Stimulated activated naive CD4-positive, alpha-beta T cell (primary cell): ENCODE measurements at places on chromosomes 2 and 18.

- no peak for DNase-seq
Measured at GRCh38 chr18:4797002-4797685, 342.0 kb upstream of the DLGAP1 start.

DNA sequence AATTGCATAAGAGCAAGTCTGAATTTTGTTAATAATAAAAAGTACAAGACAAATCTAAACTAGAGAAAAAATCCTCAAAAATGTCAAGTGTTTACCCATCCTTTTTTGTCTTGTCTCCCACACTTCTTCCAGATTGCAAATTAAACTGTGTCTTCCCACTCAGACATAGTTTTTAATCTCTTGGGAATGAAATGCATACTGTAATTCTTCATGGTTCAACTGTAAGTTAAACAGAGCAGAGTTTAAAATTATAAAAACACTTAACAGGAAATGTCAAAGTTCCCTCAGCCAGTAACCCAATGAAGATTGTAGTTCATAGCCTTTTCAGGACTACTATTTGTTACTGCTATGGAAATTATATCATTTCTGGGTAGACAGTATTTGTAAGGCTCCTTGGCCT, 171.8 kb downstream of the UBE2E3 start:
- no peak for DNase-seq

GRCh38 chr2:162123806-162124758, 28.0 kb downstream of the GCG start:
- DNase-seq = no peak

DNA sequence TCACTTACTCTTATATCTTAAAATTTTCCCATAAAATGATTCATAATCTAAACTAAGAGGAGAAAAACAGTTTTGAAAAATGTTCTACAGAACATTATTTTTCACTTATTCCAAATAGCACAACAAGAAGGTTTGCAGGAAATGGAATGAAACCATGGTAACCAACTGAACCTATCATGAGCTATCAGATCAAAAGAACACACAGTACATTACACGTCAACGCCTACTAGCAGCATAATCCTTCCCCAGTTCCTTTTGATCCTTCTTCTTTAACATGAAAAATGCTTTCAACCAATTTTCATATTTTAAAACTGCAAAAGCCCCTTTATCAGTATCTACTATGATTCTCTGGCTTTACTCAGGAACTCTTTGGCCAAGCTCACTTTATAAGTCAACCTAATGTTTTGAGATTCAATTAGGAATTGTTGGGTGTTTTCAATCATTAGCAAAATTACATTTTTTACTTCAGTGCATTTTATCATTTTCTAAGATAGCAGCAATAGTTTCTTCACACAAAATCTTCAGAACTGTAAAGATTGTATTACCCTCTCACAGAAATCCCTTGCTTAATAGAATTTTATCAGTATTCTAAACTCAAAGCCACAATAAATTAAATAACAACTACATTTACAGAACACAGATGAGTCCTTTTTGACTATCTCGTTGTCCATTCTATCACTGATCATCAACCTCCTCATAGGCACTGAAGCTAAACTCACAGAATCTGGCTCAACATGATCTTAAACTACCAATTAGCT, 102.5 kb downstream of the CHN1 start:
- DNase-seq = peak; percentile 74

GRCh38 chr2:29477186-29477585, 362.0 kb downstream of the CLIP4 start:
- DNase-seq = no peak

DNA sequence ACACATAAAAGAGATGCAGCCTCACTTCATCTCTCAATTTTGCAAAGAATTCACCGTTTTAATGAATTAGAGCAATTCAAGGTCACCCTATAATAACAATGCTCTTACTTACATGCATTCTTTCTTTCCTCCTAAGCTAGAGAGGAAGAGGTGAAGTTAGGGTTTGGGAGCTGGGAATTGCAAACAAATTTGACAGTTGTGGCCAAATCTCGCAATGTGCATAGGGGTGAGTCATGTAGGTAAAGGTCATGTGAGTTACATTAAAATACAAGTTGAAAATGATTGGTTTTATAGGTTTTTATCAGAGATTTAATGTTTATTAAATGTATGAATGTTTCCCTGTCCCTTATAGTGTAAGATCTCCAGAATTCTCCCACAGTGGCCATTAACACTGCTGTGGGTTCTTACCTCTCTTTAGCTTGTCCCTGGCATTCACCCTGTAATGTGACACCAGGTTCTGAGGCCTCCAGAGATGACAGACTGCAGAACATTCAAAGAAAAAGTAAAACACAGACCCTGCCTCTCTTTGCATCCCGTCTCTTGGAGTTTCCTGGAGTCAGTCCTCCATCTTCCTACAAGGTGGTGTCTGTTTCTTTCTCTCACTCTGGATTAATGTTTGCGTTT, 53.7 kb upstream of the LGALSL start:
- DNase-seq = no peak

GRCh38 chr2:137000811-137001210, 235.5 kb downstream of the THSD7B start:
- DNase-seq = no peak

DNA sequence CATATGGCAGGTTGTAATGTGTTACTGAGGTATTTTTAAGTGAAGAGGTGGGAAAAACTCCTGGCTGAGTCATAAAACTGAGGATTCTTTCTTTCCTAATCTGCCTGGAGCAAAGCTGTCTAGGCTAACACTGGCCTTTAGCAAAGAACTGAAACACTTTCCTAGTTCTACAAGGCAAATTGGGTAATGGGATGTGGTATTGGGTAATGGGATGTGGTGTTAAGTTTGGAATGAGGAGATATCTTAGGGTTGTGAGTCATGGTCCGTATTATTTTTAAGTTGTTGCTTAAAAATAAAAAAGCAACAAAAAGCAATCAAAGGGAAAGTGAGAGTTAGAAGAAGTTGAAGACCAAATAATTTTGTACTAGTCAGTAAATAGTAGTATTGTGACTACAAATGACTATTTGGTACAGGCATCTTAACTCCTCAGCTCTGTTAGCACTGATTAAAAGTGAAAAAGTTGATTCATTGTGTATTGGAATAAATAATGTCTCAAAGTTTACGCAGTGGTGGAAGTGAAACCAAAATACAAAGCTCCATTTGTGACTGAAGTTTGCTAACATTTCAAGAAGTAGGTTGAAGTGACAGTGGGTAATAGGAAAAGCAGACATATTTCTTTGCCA, 216.8 kb downstream of the CAMKMT start:
- DNase-seq = no peak

- no peak for DNase-seq
Measured at GRCh38 chr2:139805441-139805840, 1025.3 kb upstream of the NXPH2 start.

DNA sequence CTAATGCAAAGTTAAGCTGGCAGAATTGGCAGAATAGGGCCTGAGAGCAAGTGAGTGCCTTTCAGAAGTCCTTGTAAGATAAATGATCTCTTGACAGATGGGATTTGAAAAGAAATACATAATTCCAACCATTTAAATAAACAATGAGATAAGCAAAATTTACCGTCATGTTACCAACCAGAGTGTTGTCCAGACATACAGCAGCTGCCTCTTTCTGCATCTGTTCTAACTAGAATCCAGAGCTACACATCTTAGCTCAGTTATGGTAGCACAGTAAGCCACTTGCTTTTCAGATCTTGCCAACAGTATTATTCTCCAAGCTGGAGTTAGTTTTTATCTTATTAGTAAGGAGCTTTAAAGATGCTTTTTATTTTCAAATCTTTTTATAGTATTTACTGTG, 179.6 kb downstream of the BARD1 start:
- no peak for DNase-seq

DNA sequence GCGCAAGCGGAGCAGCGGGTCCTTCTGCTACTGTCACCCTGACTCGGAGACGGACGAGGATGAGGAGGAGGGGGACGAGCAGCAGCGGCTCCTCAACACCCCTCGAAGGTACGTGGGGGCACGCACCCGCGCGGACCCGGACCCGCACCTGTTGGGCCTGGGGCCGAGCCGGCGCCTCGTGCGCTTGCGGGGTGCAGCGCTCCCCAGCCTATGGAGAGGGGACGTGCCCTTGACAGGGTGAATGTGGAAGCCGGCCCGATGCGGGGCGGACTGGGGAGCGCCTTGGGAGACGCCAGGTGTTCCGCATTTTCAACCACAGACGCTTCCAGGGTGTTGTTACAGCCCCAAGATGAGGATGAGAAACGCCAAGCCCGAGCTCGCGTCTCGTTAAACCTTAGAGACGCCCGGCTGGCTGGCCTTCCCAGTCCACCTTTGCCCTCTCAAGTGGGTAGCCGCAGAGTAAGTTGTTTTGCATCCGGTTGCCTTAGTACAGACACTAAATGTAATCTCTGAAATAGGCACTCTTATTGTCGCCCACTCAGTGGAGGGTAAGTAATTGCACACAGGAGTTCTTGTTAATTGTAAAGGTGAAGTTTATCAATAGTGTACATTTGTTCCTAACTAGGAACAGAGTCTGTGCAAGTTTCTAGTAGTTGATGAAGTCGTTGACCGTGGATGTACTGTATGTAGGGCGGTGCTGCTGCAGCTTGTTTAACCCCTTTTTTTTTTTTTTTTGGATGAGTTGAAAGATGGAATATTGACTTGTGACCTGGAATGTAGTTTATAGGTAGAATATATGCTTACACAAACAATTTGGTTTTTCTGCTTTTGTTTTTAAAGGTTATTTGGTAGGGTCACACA, 815 bp downstream of the GMCL1 start:
- peak; percentile 35 for DNase-seq

- no peak for DNase-seq
Measured at GRCh38 chr2:72992734-72993102, 75.4 kb downstream of the EMX1 start.

DNA sequence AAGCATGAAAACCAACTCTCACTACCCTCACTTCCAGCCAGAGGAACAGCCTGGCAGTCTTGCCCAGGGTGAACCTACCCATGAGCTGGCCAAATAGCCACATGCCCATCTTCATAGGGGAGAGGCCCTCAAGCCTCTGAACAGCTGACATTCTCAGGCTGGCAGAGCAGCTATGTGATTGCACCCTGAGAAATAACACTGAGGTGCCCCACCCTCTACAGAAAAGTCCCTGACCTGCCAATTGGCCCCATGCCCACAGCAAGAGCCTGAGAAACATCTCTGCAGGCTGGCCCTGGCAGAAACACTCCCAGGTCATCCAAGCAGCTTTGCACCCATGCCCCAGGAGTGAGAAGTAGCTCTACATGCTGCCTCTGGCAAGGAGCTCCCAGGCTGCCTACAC, 127.4 kb upstream of the OTX1 start:
- DNase-seq = no peak

DNA sequence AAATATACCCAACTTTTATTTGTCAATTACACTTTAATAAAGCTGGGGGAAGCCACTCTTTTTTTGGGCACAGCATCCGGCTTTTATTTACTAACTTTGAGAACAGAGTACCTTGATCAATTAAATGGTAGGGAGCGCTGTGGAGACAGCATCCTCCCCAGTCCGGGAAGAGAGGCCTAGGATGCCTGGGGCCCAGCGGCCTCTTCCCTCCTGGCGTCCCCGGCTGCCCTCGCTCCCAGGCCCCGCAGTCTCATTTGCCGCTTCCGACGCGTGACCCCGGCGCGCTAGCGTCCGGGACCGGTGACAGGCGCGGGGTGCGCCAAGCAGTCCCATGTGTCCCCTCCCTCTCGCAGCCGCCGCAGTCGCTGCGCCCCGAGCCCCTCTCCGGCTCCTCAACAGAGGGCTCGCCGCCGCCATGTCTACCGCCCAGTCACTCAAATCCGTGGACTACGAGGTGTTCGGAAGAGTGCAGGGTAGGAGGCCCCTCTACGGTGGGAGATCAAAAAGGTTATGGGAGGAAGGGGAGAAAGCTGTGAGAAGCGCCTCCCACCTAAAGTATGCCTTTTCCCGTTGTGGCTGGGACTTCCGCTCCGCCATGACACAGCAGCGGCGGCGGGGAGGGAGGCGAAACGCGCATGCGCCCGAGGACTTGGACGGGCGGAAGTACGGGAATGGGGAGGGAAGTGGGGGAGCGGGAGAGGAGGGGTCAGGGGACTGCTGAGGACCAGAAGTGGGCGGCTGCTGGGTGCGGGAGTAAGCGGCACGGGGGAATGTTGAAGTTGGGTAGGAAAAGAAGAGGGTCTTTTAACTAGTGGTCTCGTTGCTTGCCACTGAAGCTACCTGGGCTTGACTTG, at the start of gene ACYP2:
Gene ACYP2, plus strand, starts transcription at position 332 of the 854 bp plus-strand sequence.
- peak; percentile 88 for DNase-seq

- DNase-seq = no peak
Measured at GRCh38 chr2:134324430-134324829, 70.6 kb downstream of the MGAT5 start.

DNA sequence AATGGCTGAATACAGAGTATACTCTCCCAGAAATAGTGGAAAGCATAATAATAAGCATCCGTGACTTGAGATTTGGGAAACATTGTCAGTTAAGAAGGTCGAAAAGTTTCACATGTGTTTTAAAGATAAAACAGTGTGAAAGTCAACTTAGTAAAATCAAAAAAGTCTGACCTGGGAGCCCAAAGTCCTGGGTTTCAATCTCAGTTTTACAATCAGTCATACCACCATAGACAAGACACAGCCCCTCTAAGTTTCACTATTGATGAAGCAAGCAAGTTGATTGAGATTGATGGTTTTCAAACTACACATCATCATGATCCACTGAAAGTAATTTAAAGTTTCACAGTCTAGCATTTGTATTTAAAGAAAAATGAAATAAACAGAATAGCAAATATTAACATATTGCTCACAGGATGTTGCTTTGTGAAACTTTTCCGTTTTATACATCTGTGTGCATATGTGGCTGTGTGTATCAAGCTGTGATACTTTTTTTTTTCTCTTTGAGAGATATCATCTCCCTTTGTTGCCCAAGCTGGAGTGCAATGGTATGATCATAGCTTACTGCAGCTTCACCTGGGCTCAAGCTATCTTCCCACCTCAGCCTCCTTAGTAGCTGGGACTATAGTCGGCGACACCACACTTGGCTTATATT, 71.1 kb downstream of the PIK3C3 start:
- DNase-seq = no peak

- no peak for DNase-seq
Measured at GRCh38 chr2:17104454-17104853, 413.8 kb downstream of the RAD51AP2 start.

- DNase-seq = no peak
Measured at GRCh38 chr2:84231478-84231877, 227.6 kb downstream of the SUCLG1 start.

- no peak for DNase-seq
Measured at GRCh38 chr2:235044501-235045271, 92.9 kb downstream of the SH3BP4 start.

DNA sequence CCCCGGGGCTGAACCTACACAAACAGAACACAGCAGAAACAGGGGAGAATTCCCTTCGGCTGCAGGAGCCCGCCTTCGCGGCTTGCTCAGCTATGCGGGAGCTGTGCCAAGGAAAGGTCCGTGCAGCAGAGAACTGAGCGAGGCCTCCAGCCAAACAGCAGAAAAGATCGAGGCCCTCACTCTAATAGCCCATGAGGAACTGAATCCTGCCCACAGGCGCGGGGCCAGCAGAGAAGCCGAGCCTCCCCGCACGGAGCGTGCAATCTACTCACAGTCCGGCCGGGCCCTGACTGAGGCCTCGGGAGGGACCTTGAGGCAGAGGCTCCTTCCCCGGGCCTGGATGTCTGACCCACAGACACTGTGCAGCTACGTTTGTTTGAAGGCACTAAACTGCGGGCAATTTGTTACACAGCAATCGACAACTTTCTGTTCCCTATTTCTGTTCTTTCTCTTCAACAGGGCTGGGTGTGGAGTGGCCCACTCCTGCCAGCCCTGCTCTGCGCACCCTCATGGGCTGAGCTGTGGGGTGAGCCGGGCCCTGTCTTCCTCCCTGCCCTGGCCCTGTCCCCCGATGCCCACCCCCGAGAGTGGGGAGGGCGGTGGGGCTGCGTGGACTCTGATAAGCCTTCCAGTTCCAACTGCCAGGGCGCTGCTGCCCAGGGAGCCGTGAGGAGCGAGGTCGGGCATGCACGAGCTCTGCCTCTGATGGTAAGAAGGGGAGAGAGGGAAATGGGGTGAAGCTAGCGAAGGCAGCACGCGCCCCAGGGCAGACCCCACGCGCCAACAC, 13.7 kb downstream of the HES6 start:
- DNase-seq = no peak
